ENCODE measurements at places on chromosomes 7 and 10.

- no peak for DNase-seq
Measured at GRCh38 chr7:151865070-151865670, 11.7 kb downstream of the PRKAG2 start.

DNA sequence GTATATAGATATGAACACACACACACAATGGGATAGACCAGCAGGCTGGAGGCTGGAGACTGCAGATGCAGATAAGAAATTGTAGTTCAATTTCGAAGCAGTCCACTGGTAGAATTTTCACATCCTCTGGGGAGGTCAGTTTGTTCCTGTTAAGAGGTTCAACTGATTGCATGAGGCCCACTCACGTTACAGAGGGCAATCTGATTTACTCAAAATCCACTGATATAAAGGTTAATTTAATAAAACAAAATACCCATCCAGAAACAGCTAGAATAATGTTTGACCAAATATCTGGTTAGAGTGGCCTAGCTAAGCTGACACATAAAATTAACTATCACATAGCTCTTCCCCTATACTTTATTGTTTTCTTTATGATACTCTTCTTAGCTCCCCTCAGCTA is 162.9 kb upstream of the SMIM30 start:
- DNase-seq, result no peak

- DNase-seq, result no peak
Measured at GRCh38 chr7:43850348-43851116, 18.8 kb downstream of the MRPS24 start.

DNA sequence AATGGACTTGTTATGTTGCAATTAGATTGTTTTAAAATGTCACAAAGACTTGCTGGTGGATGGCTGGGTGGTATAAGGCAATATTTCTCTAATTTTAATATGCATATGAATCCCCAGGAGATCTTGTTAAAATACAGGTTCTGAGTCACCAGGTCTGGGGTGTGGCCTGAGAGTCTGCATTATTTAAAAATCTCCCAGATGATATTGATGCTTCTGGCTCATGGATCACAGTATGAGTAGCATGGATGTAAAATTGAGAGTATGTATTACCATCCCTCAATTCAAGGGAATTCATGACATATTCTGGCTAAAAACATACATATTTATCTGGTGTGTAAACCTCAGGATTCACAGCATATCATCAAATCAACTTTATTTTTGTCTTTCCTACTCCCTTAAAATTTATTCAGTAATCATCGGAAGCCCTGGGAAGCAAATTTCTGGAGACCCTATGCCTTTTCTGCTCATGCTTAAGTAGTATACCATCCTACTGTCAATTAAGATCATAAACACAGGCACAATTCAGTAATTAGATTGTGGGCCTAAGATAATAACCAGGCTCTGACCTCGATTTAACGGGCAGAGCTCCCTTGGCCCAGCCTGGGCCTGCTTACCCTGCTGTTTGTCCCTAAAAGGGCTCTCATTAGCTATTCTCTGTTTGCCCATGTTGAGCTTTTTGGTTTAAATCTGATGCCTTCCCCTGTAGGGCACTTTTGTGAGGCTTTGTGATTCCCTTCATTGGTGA is 29.6 kb upstream of the ICA1 start:
- DNase-seq, result no peak

DNA sequence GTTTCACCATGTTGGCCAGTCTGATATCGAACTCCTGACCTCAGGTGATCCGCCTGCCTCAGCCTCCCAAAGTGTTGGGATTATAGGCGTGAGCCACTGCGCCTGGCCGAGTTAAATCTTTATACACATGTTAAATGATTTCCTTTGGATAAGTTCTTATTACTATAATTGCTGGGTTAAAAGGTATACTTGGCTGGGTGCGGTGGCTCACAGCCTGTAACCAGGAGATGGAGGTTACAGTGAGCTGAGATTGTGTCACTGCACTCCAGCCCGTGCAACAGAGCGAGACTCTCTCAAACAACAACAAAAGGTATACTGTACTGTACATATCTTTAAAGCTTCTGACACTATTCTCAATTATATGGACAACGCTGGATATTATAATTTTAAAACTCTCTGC is 53.2 kb upstream of the CDK13 start:
- DNase-seq, result no peak

GRCh38 chr10:77240041-77240652 is 397.5 kb downstream of the KCNMA1 start:
- DNase-seq, result no peak

- DNase-seq, result peak; percentile 12
Measured at GRCh38 chr10:93199191-93199751, 125.6 kb downstream of the CYP26A1 start.

DNA sequence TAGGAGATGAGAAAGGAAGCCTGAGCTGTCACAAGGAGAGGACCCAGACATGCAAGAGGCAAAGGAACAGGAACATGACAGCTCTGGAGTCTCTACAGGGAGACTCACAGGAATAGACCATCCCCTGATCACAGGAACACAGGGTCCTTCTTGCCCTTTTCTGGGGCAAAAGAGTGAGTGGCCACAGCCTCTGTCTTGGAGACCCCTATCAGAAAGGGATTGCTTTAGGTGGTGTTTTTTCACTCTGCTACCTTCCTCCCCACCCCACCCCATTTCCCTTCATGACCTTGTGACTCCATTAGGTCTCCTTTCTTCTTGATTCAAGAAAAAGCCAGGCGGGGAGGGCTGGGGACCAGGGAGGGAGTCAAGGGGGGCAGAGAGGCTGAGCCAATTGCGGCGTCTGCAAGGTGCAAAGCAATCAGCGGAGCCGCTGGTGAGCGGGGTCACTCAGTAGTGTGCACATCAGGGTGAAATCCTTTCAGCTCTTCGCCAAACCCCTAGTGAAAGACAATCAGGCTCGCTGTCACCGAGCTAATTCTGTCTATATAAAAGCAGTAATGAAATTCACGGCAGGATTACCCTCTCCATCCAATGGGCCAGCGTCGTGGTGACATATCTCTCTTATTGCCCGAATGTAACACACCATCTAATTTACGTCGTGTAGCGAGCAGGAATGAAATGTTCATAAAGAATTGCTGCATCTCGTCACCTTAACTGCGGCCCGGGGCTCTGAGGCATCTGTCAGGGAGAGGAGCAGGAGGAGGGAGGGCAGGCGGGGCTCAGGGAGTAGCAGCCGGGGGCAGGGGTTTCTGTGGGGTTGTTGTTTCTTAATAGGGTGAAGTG is 31.5 kb upstream of the BTRC start:
- no peak for DNase-seq

DNA sequence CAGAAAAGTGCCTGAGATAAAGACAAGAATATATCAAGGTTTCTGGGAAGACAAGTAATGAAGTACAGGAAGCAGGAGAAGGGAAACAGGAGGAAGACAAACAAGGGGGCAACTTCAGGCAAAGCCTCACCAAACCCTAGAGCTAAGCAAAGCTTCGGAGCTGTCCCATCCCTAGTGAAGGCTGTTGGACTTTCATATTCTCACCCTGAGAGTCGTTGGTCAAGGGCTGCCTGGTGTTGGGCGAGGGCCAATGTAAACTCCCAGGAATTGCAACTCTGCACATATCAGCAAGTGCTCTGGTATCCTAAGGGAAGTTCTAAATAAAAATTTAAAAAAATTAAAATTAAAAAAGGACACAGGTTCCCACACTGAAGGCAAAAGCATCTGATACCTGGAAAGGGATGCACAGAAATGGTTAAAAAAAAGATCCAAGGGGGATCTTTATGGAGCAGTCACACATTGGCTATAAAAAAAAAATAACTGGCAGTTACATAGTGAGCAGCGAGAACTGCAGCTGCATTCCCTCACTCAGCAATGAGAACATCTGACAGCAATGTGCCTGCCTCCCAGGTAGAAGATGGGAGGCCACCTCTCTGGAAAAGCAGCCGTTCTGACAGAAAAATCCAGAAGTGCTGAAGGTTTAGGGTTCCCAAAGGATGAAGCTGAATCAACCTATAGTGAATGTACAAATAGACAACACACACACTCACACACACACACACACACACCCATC is 304.7 kb downstream of the WDR11 start:
- DNase-seq, result no peak

DNA sequence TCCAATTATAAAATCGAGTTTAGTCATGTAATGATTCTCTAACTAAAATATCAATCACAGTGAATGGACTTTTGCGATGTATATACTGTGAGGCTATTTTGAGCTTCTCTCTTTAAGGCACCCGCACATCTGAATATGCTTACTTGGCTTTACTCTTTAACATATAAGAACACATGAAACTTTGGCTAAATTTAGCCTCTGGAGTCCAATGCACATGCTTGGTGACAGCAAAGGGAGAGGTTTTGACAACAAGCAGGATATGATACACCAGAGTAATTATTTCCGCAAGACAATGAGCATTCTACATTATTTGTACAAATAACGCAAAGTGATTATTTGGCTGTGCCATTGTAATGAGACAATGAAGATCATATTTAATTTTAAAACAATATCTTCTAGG is 72.4 kb downstream of the ARID5B start:
- DNase-seq, result no peak

GRCh38 chr7:140304191-140304799 is 94.0 kb downstream of the SLC37A3 start:
- DNase-seq, result no peak

GRCh38 chr10:14772399-14772798 is 2.3 kb downstream of the FAM107B start:
- no peak for DNase-seq

GRCh38 chr7:99551767-99552463 is at the start of gene FAM200A:
TSS of gene FAM200A (minus strand) at chr7:99552114. CDS start at chr7:99548407, 3,707 bp downstream.
- DNase-seq, result peak; percentile 81

DNA sequence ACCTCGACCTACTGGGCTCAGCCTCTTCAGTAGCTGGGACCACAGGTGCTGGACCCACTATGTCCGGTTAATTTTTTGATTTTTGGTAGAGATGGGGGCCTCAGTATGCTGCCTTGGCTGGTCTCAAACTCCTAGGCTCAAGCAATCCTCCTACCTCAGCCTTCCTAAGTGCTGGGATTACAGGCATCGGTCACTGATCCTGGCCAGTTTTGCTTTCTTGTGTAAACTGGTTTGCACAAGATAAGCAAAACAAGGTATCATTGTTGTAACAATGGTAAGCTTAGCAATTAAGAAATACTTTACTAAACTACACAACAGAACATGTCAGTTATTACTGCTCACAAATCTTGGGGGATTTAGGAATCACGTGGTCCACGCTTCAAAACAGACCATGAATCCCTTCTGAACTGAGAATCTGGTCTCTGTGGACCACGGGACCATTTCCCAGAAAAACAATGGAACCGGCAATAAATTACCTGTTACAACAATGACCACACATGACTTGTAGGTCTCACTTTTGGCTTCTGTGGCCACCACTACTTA is 36.8 kb downstream of the RSU1 start:
- DNase-seq, result no peak

- no peak for DNase-seq
Measured at GRCh38 chr7:22867003-22867402, 44.4 kb upstream of the TOMM7 start.

- DNase-seq, result no peak
Measured at GRCh38 chr10:68668231-68668630, 52.8 kb upstream of the CCAR1 start.

- DNase-seq, result no peak
Measured at GRCh38 chr7:120402079-120402767, 129.2 kb downstream of the KCND2 start.

DNA sequence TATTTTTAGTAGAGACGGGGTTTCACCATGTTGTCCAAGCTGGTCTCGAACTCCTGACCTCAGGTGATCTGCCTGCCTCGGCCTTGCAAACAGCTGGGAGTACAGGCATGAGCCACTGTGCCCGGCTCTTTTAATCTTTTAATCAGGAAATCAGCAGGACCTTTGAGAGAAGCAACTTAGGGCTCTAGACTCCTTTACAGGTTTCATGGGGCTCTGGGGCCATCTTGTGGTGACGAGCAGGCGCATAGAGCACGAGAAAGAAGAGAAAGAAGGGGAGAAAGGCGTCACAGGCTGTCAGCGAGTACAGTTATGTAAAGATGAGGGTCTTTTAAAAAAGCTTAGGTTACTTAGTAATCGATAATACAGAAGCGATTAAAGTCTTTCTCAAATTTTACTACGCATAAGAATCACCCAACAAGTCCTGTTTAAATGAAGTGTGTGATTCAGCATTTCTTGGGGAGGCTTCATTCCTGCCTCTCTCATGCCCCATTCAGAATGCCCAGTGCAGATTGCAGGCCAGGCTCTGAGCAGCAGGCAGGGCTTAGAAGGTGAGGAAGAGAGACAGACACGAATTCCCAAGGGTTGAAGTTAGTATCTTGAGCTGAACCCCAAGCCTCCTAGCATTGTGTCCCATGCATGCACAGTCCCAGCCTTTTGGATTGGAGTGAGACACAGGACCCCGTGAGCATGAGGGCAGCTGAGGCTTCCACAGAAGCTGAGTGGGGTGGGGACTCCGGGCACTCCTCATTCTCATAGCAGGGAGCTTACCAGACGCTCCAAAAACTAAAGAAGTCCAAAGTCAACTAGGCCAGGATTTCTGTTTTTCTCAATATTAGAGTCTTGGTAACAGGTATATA is 23.6 kb upstream of the PFKP start:
- DNase-seq, result no peak

DNA sequence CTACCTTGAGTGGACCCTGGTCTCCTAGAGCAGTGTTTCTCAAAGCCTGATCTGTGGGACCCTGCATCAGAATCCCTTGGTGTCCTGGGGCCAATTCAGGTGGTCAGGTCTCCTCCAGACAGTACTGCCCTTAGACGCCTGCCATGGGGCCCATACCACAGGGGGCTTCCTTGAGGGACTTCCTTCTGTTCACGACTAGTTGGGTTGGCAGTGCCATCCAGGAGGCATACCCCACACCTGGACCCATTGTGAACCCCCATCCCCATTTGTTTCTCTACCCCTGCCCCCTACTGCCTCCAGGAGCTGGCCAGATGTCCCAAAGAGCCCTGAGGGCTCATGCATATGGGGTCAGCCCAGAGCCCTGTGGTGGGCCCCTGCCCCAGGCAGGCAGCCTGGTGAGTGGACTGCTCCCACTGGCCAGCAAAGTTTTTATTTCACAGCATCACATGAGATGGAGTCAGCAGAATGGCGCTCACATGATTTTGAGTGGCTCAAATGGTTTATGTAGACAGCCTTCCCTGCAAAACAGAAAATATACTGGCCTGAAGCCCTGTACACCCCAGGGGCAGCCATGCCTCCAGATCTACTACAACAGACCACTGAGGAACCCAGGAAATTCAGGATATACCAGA is 259.9 kb upstream of the ZMIZ1 start:
- DNase-seq, result no peak

- DNase-seq, result no peak
Measured at GRCh38 chr10:36556468-36556867, 568.9 kb upstream of the ANKRD30A start.

- DNase-seq, result no peak
Measured at GRCh38 chr10:22344781-22345300, 455 bp upstream of the SPAG6 start.

DNA sequence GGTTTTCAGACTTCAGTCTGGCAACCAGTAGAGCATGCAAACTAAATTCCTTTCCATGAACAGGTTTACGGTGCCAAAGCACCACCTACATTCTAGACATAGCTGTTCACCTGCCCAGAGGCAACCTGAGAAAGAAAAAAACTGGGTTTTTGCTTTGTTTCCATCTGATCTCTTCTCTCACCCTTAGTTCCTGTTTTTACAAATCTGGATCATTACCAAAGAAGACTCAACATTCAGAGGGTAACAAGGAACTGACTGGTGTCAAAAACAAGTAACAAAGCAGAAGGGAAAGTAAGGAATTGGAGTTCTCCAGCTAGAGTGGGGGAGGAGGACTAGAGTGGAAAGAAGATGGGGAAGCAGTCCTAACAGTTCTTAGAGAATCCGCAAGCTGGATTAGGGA is 36.4 kb downstream of the CPVL start:
- DNase-seq, result no peak

GRCh38 chr7:101945034-101945758 is 127.8 kb downstream of the CUX1 start:
- DNase-seq, result no peak

GRCh38 chr7:131186816-131187215 is 140.9 kb upstream of the MKLN1 start:
- DNase-seq, result no peak

All from smooth muscle cell of the brain vasculature (primary cell).